ENCODE measurements at places on chromosomes 1 and 21.
A peak's percentile ranks its signal among the peaks of the same experiment; 100 is the strongest.

- ATAC-seq = no peak
These were observed 180.7 kb upstream of the VAMP3 start for GRCh38 chr1:7590426-7590790.

DNA sequence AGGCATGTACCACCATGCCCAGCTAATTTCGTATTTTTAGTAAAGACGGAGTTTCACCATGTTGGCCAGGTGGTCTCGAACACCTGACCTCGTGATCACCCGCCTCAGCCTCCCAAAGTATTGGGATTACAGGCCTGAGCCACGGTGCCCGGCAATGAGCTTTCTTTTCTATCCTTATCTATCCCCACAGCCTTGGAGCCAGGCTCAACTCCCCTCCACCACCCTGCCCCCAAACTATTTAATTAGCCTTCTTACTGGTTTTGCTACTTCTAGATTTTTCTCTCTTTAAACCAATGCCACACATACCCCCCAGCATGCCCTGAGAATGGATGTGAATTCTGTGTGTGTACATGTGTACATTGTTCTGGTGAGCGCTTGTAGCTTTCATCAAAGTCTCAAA is 5.7 kb upstream of the VANGL2 start:
- ATAC-seq = no peak

- ATAC-seq = no peak
These were observed 75.7 kb upstream of the RRP15 start for GRCh38 chr1:218209351-218209861.

DNA sequence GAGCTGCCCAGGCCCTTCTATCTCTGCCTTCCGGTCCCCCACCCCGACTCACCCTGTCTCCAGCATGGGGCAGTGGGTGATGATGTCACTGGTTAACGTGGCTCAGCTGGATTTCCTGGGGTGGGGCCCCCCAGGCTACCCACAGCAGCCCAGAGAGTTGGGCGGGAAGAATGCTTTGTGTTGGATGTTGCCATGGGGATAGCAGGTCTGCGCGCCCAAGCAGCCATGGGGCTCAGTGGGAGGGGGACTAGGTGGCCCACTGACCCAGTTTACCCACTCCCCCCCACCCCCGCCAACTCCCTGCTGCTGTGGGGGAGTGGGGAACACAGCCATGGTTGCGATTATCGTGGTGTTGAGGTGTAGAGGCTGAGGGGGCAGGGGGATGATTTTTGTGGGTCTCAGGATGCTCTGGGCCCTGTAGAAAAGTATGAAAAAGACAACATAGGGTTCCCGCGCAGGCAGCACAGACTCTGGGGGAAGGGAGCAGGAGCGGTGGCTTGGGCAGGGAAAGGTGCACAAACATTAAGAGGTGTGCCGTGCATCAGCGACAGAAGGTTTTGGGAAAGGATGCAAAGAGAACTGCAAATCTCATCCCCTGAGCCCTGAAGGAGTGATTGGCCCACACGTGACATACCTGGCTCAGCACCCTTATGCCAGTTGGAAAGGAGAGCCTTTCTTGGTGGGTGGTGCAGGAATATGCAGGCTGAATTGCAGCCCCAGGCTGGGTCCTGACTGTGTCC is 8.5 kb downstream of the CELSR2 start:
- ATAC-seq = no peak

DNA sequence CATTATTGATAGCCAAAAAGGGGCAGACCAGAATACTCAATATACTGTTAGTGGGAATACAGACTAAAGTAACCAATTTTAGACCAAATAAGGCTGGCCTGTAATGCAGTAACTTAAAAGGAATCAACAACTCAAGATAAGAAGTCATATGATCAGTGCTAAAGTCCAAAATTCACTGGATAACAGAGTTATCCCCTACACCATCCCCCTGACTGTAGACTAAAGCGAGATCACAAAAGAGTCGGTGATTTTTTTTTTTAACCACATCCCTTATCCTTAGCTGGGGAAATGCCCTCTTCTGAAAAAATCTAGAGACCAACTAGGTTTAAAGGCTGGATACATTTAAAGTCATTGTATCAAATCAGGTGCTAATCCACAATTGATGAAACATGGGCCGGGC is 7.7 kb downstream of the UBR4 start:
- ATAC-seq = no peak

GRCh38 chr1:211606914-211607753 is 28.2 kb upstream of the SLC30A1 start:
- peak; percentile 68 for ATAC-seq

GRCh38 chr1:212311836-212312497 is 26.8 kb downstream of the PPP2R5A start:
- peak; percentile 54 for ATAC-seq

GRCh38 chr1:64215576-64215975 is 12.2 kb downstream of the UBE2U start:
- no peak for ATAC-seq

DNA sequence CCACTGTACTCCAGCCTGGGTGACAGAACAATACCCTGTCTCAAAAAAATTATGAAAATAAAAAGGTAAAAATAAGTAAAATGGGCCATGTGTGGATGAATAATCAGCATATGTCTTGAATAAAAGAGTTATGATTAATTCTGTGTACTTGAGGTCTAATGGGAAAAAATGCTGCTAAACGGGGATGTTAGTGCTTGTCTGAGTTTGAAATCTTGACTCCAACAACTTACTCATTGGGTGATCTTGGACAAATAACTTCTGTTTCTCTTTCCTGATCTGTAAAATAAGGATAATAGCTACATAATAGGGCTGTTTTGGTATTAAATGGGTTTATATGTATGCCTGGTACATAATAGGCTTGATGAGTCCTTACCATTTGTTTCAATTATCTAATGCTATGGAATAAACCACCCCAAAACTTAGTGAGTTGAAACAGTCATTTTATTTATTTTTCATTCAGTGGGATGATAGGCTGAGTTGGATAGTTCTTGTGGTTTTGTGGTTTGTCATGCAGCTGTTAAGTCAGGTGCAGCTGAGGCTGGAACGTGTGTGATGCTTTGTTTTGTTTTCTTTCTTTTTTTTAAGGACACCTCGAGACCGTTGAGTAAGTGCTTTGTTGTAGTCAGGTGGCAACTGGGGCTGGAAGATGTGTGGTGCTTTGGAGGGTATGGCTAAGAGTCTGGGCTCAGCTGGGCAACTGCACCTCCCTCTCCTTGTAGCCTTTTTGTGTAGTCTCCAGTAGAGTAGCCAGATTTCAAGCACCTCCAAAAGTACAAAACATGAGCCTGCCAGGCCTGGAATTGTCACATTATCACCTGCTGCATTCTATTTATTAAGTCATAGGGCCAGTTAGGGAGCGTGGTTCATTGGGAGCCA is 4.9 kb downstream of the MDM4 start:
- ATAC-seq = peak; percentile 59

DNA sequence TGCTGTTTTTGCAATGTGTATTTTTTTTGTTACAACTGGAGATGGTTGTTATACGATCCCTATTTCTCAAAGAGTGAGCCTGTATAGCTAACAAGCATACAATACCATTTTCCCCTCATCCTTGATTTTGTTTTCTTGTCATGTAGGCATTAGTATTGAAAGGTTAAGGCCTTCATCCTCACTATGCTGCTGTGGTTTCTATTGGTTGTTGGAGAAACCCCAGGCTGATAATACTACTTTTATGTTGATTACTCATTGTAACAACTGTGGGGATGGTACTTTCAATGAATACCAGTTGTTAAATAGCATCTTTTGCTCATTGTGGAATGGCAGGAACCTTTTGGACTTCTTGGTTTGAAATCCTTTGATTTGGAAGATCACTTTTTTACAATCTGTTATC is 39.0 kb upstream of the MACF1 start:
- ATAC-seq = no peak

DNA sequence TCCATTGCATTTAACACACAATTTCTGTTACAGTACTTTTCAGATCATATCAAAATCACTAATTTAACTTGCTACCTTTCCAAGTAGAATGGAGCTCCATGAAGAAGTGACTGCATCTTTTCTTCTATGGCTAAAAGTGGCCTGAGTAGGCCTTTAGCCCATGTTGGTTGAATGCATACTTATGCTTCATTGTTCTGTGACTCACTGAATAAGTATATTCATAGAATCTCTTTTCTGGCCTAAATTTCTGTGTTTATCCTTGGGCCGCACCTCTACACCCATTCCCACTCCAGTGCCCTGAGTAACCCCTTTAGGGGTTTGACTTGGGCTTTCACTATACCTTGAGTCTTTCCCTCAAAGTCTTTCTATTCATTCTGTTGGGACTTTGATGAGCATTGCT is 42.1 kb upstream of the ARHGAP29 start:
- no peak for ATAC-seq

GRCh38 chr21:44260791-44261631 is 686 bp downstream of the DNMT3L start:
- ATAC-seq = no peak

DNA sequence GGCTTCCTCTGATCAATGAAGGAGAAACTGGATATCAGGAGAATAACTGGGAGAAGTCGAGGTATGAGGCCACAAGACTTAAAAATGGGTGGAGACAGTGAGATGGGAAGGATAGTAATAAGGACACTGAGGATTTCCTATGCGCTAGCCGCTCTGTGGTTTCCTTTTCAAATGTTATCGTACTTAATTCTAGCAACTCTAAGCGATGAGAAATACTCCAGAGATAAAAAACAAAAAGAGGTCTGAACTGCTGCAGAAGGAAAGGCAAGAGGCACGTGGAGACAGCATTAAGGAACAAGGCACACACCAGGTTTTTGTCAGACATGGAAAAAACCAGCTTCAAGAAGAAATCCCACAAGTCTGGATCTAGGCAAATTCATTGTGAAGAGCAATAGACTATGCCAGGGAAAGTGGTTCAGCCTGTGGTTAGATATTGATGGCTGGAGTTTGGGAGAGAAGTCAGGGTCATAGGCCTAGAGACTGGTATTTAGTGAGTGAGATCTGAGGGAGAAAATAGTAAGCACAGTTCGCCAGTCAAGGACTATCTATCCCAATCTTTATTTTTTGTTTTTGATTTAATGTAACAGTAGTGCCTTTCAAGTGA is 5.3 kb downstream of the CLCA2 start:
- ATAC-seq = no peak
